ENCODE measurements at places on chromosomes 5 and 9.
A peak's percentile ranks its signal among the peaks of the same experiment; 100 is the strongest.

- DNase-seq = no peak
Measured at GRCh38 chr5:2112173-2113025, 229.7 kb upstream of the IRX4 start.

- no peak for DNase-seq
Measured at GRCh38 chr5:156640691-156641241, 209.3 kb upstream of the PPP1R2B start.

DNA sequence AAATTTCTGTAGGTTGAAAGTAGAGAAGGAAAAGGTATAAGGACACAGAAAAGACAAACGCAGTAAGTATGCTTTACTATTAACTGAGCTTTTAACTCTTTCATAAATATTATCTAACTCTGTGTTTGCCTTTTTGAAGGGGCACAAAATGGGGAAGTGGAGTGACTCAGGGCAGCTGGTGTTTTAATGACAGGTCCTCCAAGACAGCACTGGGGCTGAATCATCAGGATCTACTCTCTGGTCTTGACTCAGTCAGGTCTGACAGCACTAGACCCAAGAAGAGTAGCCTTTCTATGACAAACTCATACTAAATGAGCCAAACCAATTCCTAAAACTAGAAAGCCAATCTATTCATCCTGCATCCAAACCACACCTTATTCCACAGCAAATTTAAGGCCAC lies 102.2 kb downstream of the APTX start:
- no peak for DNase-seq

DNA sequence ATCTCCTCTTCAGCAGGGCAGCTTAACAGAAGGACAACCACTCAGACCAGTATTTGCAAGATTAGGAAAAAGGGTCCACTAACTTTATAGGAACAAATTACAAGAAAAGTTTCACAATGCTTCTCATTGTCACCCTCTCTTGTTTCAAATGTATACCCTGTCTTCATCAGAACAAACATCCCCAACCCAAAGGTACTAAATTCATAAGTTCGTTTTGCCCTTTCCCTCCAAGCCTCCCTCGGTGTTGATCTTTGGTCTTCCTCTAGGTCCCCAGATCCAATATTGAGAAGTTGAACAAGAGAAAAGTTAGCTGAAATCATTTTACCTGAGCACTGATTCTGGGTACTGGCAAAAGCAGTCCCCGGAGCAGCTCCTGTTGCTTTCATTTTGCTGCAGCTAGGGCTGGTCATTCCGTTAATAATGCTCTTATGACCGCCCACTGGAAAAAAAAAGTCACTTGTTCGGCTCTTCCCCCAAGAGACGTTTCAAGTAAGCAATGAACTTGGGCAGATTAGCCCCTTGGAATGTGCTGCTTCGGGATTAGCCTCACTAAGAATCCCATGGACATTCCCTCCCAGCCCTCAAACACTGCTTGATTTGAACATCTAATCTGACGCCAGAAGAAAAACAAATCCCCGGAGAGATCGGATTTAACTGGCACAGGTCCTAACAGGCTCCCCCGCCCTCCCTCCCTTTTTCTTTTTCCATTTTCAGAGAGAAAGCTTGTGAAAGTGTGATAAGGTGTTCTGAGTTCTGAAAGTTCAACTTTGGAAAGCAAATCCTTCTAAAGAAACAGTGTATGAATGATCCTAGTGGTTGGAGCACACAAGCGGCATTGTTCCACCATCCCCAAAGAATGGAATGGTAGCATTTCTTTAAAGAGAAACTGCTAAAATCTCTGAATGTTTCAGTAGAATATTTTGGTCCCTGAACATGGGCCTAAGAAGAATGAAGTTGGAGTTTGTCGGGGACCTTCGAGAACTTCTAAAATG lies 252.5 kb downstream of the TRPM3 start:
- DNase-seq = peak; percentile 28
